Pericardium fibroblast (primary cell): ENCODE measurements at places on chromosomes 7 and 10. TPM values are rescaled to one million over a fixed set of nuclear protein-coding genes. Genes with fewer than 3 reads are reported as not detected.

Gene AASS
- total RNA-seq = 21.1 and 22.8 TPM in 2 replicates

Gene CYP3A7
- 1.0 TPM in 1 of 2 replicates, not detected in the other for total RNA-seq

Gene OR9A2
- total RNA-seq = not detected in 2 replicates

Gene GPNMB
- 135 and 182 TPM in 2 replicates for total RNA-seq

Gene FAM13C
- total RNA-seq = 1.3 and 3.9 TPM in 2 replicates

Gene ZNF3
- total RNA-seq = 12.5 and 12.9 TPM in 2 replicates

Gene CCL24
- not detected in 2 replicates for total RNA-seq

Gene AMPH
- 1.5 and 12.5 TPM in 2 replicates for total RNA-seq

Gene FAM237B
- not detected in 2 replicates for total RNA-seq
